Stimulated activated CD8-positive, alpha-beta memory T cell treated with anti-CD3 and anti-CD28 coated beads, Interleukin-7, amount 100 ng/mL, for 1 hour (primary cell): ENCODE measurements at places on chromosomes 4 and X.

DNA sequence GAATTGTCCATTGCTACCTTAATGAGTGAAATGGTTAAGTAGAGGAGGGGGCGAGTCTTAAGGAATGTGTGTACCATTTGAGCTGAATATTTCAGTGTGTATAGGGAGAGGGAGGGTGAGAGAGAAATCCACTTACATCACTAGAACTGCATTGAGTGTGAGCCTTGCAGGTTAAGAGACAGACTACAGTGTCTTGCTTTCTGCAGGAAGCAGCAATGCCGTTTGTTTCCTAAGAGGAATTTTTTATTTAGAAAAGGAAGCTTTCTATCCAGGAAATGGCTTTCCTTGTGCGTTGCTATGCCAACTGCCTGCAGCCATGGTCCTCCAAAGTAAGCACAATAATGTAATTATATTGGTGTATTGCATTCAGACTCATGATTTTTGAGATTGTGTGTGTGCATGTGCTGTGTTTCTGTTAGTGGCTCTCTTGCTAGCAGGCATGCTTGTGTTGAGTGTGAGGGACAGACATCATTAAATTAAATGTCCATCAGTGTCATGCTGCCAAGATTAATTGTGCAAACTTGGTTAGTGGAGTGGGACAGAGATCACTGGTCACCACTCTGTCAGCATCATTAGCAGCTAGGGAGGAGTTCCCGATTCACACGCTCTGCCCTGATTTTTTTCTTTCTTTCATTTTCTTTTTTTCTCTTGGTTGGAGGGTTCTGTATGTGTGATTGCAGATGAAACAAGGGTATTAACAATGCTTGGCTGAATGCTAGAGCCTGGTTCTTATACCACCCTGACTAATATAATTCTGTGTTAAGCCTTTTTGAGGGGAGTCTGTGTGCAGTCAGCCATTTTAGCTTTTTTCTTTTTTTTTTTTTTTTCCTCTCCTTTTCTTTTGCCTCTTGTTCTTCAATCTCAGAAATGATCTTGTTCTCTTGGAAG, 164.3 kb downstream of the RAPGEF2 start:
- no peak for DNase-seq

GRCh38 chr4:165667969-165668368, 205.1 kb upstream of the TLL1 start:
- no peak for DNase-seq

DNA sequence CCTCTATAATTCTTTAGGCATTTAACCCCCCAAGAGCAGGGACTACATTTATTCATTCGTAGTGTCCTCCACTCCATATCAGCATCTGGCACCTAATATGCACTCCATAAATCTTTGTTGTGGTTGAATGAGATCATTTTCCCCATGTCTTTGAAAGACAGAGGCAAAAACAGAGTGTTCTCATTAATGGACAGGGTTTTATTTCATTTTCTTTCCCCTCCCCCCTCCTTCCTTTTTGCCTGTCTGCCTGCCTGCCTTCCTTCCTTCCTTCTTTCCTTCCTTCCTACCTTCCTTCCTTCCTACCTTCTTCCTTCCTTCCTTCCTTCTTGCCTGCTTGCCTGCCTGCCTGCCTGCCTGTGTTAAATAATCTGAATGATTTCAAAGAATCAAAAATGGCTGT, 83.2 kb downstream of the SHROOM3 start:
- no peak for DNase-seq

GRCh38 chr4:141899103-141899502, 262.7 kb downstream of the IL15 start:
- DNase-seq = no peak

- DNase-seq = no peak
Observed at GRCh38 chr4:15913631-15913970, 24.9 kb downstream of the FGFBP1 start.

DNA sequence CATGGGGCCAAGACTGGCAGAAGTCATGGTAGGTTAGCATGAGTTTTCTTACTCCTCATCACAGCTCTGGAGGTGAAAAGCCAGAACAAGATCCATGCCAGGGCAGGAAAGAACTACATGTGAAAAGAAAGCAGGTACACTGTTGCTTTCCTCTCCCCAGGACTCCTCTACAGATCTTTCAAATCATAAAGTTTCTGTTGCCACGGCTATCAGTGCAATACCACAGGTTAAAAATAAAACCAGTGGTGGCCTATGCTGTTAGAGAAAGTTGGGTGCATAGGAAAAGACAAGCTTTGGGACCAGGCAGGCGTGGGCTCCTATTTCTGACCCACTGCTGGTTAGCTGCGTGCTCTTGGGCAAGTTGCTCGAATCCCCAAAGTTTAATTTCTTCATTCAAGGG, 81.4 kb downstream of the SH3RF1 start:
- DNase-seq = no peak
